ENCODE measurements at places on chromosomes 13 and 19.
A peak's percentile ranks its signal among the peaks of the same experiment; 100 is the strongest.

GRCh38 chr19:5891938-5892771 lies 11.4 kb downstream of the NDUFA11 start:
- no peak for DNase-seq

GRCh38 chr13:113658836-113659235 lies 838 bp upstream of the ATP4B start:
- DNase-seq: no peak

DNA sequence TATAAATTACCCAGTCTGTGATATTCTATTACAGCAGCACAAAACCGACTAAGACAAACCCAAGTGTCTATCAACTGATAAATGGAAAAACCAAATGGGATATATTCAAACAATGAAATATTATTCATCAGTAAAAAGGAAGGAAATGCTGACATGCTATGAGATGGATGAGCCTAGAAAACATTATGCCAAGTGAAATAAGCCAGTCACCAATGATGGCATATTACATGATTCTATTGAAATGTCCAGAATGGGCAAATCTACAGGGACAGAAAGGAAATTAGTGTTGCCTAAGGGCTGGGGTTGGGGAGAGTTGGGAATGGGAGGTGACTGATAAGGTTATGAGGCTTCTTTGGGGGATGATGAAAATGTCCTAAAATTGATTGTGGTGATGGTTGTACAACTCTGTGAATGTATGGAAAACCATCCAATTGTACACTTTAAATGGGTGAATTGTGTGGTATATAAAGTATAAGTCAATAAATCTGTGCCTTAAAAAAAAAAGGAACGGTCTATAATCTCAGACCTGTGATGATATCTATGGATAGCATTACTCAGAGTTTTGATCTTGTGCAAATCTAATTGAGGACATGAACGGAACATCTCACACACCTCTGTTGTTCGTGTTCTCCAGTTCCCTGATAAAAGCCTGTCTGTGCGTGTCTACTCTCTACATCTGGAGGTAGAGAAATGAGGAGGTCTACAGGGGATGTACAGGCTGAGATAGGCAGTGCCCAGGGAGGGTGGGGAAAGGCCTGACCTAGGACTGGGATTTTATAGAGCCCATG lies 49.0 kb downstream of the TNFRSF19 start:
- DNase-seq: no peak

DNA sequence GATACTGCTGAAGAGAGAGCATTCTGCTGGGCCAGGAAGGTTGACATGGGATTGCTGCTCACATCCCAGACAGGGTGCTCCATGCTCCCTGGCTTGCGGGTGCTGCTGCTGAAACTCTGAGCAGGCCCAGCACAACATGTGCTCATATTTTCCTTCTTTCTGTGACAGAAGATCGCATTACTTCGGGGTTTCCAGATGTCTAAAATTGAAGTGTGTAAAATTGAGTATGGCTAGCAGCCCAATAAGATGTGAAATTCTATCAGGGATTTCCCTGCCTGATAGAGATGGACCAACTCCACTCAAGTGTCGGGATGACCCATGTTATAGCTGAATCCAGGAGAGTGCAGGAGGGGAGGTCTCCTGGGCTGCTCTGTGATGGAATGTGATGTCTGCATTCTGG lies 55.6 kb upstream of the KL start:
- no peak for DNase-seq

GRCh38 chr19:3458229-3459088 lies 21.9 kb downstream of the SMIM24 start:
- no peak for DNase-seq

DNA sequence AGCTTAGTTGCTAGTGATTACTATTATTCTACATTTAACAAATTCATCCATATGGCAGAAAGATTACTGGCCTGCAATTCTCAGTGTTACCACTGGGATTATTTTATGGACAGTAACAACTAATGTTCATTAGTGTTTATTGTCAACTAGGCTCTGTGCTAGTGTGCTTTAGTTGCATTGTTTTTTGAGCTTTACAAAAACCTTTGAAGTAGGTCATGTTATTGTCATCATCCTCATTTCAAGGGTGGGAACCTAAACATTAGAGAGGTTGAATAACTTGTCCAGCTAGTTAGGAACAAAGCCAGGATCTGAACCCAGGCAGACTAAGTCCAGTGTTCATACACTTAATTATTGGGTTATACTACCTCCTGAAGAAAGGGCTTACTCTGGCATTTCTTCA lies 27.8 kb upstream of the TDRD3 start:
- DNase-seq: peak; percentile 21

DNA sequence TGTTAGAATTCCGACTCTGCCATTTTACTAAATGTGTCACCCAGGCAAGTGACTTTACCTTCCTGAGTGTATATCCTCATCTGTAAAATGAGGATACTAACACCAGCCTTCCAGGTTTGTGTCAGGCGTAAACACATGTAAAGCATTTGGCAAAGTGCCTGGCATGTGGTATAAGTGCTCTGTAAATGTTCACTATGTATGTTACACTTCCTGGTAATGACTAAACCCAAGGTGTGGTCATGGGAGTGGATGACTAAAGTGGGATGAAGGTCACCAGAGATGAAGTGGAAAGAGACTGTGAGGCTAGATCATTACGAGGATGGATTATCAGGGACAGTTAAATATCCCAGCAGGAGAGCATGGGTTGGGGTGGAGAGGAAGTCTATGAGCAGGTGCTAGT lies 25.6 kb downstream of the DEDD2 start:
- peak; percentile 54 for DNase-seq

DNA sequence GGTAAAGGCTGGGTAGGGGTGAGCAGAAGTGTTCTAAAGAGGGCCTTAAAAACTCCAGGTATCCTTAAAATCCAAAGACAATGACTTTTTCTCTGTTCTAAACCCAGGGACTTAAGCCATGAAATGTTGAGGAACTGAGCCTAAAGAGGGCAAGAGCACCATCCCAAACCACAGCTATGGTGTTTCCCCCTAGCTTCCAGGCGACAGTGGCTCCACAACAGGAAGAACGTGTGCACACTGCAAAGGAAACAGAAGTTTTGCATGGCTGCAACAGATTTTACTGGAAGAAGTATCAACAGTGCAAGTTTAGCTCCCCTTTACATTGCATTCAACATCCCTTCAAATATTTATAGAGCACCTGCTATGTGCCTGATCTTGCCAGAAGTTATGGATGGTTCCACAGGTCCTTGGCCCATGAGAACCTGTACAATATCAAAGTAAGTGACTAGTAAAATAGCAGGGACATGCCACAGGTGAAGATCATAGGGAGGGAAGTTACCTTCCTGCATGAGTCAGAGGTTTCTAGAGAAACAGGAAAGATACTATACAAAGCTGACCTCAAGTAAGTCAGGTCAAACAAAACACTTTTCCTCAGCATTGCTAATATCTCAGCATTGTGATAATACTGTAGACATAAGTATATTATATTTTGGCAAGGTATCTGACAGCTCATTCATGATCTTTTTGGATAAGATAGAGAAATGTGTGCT lies 8.4 kb upstream of the KCTD12 start:
- DNase-seq: no peak

DNA sequence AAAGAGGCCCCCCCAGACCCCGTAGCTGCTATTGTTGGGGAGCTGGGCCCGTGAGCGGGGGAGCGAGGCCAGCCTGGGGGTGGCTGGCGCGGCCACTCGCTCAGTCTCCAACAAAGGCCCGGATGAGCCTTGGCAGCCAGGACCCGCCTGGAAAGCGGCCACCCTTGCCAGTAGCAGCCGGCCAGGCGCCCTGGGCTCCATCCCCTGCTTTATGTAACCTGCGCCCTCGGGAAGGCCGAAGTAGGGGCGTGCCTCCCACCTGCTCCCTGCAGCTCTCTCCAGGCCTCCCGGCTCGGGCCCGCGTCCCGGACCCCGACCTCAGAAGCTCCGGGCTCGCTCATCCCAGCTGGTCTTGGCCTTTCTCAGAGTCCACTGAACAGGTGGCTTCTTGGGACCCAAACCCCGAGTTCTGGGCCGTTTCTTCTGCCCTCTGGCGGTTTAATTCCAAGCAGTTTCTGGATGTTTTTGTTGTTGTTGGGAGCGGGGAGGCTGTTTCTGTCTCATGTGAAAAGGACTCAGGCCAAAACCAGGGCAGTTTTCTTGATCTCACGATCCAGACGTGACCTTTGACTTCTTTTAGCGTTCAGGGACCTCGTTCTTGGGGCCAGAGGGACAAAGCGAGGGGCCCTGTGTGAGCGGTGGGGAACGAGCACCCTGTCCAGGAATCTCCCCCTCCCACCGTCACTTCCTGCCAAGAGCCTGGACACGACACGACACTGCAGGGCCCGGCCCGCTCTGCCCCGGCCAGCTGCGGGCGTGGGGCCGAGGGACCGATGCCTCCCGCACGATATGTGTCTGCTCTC lies 1.2 kb downstream of the CDC34 start:
- peak; percentile 79 for DNase-seq

GRCh38 chr13:53821632-53822031 lies 793.0 kb downstream of the OLFM4 start:
- no peak for DNase-seq

DNA sequence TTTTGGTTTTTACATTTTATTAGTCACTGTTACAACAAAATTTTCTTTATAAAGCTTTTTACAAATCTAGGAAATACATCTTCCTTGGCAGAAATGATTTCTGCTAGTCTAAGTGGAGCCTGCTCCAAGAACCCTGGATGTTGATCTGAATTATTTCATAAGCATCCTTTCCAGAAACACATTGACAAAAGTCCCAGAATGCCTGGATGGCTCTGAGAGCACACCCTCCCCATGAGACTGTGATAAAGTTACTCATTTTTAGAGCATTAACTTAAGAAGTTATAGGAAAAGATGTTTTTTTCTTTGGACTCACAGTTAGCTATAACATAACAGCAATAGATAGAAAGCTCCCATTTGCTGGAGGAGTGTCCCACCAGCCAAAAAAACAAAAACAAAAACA lies 559.6 kb upstream of the SPRY2 start:
- DNase-seq: no peak

- DNase-seq: no peak
Measured at GRCh38 chr13:72403396-72404010, 323.9 kb downstream of the MZT1 start.
